Astrocyte of the hippocampus (primary cell): ENCODE measurements at places on chromosomes 4 and X.
A peak's percentile ranks its signal among the peaks of the same experiment; 100 is the strongest.

DNA sequence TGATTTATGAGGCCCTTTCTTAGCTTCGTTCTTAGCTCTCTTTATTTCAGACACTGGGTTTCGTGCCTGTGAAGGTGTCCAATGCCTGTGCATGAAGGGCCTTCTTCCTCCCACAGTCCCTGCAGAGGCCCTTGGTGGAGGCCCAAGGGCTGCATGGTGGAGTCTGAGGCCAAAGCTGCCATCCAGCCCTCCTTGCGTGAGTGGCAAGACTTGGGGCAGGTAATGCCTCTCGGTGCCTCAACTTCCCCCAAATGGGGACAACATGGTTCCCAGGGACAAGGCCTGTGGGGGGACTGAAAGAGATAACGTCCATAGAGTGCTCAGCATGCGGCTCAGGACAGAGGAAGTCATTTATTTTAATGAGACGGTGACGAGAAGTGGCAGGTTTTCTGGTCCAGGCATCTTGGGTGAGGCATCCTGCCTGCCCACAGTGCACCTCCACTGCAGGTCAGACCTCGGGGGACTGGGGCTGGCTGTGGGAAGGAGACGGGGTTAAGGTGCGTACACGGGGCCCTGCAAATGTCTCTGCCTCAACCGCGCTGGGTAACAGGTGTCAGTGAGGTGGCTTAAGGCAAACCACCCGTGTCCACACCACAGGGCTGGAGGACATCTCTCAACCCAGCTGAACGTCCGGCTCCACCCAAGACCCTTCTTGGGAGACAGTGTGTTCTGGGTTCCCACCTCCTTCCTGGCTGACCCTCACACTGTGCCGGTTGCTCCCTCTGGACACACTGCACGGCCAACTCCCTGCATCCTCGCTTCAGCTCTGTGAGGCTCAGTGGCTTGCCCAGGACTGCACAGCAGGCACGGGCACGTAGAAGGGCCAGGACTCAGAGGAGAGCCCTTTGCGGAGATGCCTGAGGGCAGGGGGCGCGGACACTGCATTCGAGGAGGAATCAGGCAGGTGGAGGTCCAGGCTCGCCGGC lies 50.5 kb downstream of the PSAPL1 start:
- no peak for DNase-seq

DNA sequence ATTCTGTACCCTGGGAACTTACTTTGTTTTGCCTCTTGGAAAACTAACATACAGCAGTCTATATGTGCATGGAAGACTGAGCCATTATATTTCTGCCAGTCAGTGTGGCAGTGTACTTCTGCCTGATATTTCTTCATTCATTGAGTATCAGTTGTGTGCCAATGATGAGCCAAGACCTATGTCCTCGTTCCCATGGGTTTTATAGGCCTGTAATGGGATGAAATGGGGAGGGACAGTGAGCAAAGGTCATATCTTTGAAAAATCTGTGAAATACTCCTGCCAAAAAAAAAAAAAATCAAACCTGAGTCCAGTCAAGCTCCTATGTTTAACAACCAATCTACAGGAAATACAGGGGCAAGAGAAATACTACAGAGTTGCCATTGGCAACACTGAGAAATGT lies 9.1 kb downstream of the NSD2 start:
- DNase-seq = no peak

- no peak for DNase-seq
Observed at GRCh38 chr4:158513256-158513655, 8.4 kb upstream of the RXFP1 start.

DNA sequence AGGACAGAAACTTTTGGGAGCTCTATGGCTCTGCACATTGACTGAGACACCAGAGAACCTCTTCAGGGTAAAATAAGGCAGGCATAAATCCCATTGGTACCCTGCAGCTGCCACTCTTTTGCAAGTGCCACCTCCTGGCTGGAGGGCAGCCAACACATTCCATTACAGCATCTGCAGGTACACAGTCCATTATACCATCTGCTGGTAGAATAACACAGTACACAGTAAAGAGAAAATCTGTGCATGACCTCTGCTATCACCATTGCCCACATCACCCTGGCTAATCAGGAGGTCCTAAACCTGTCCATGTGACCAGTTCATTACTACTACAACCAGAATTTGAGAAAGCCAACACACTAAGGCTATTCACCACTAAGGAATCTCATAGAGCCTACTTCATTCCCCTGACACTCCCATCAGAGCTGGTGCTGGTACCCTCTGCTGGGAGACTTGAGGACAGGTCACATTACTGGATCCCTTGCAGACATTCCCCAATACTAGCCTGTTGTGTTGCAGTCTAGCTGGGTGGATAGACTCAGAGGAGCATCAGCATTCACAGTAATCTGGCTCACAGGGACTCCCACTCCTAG lies 176.2 kb upstream of the TACR3 start:
- no peak for DNase-seq

DNA sequence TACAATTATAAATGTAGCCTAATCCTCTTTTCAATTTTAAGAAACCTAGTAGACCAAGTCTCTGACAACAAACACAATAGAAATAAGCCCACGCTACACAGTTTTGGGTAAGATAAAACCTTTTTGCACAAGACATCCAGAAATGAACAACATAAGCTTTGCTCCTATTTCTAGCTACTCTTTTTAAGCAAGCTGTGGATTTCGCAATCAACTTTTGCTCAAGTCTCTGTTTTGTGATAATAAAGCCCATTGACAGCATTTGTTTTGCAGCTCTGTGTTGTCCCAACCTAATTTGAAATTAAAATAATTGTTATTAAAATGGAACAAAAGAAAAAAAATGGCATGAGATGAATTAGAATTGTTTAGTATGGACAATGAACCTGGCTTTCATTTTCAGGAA lies 287.9 kb upstream of the PUDP start:
- no peak for DNase-seq

- peak; percentile 95 for DNase-seq
Observed at GRCh38 chr4:164536814-164537213, 217.1 kb upstream of the SMIM31 start.

- no peak for DNase-seq
Observed at GRCh38 chrX:119151051-119151380, 23.4 kb upstream of the KIAA1210 start.

DNA sequence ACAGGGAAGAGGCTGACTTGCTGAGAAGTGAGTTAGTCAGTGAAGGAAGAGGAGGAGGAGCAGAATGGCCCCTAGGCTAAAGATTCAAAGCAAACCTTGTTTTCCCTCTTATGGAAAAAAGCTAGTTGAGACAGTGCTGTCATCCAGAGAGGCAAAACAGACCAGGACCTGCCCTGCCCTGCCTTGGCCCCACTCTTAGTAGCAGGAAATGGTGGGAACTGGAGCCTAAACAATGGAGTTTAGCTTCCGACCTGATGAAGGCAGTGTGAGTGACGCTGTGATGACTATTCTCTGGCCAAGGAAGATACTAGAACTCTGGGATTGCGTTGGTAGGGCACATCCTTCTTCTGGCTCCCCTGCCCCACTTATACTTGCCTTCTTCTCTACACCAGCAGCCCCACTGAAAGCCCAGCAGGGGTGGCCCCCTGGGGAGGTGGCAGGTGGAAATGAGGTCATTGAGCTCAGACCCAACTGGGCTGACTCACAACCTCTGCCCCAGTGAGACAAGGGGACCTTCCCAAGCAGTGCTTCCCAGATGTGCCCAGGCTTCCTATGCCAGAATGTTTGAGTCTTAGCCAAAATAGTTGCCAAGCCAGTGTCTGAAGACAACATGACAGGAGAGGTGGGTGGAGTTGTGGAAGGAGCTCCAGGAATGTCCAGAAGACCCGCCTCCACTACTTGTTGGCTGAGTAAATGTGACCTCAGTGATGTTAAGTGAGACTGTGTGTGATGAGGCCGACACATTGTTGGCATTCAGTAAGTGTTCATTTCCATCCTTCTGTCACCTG lies 38.8 kb downstream of the MSN start:
- peak; percentile 77 for DNase-seq

DNA sequence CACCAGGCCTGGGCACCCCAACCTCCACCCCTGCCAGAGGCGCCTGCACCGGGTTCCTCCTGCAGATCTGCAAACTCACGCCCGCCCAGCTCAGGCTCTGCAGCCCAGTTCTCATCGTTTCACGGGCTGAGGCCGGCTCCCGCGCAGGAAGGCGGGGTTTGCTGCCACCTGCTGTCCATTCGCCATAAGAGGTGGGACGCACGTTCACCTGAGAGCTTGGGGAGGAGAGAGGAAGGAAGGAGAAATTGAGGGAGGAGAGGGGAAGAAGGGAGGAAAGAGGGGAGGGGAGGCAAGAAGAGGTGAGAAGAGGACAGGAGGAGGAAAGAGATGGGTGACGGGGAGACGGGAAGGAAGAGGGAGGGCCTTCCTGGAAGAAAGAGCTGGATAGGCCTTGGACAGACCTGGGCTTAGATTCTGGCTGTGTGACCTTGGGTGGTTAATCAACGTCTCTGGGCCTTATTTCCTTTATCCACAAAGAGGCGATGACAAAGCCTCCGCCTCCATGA lies 114.5 kb downstream of the ADRA2C start:
- peak; percentile 81 for DNase-seq

DNA sequence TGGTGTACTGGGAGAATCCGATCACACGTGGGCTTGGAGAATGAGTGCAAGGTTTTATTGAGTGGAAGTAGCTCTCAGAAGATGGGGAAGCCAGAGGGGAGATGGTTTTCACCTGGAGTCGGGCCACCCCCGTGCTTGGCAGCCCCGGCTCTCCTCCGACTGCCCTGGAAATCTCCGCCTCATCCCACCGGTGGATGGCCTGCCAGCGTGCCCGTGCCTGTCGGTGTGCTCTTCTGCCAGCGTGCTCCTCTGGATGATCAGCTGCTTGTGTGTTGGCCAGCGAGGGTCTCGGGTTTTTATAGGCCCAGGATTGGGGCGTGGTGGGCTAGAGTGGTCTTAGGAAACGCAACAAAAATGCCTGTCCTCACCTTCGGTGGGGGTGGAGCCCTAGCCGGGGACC lies 368.0 kb downstream of the FAT4 start:
- no peak for DNase-seq

GRCh38 chrX:40227125-40227524 lies 129.4 kb upstream of the BCOR start:
- DNase-seq = no peak

DNA sequence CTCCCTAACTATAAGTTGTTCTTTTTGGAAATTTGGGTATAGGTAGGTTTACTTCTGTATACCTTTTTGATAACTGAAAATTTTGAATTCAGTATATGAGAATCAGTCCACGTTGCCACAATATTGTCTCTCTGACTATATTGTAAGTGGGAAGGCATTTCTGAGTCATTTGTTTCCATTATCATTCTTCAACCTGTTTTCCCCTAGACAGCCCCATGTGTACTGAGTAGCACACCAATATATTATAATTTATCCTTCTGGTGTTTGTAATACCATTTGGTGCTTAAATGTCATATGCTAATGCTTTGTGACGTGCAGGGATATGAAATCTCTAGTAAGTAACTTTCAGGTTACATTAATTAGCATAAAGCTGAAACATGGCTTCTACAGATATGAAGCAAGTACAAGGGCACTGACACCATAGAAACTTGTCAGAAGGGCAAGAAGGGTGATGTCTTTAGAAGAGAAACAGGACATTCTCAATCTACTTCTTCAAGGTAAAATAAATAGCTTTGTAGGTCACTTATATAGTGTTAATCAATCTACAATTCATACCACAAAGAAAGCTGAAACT lies 27.7 kb downstream of the PAK3 start:
- DNase-seq = no peak

DNA sequence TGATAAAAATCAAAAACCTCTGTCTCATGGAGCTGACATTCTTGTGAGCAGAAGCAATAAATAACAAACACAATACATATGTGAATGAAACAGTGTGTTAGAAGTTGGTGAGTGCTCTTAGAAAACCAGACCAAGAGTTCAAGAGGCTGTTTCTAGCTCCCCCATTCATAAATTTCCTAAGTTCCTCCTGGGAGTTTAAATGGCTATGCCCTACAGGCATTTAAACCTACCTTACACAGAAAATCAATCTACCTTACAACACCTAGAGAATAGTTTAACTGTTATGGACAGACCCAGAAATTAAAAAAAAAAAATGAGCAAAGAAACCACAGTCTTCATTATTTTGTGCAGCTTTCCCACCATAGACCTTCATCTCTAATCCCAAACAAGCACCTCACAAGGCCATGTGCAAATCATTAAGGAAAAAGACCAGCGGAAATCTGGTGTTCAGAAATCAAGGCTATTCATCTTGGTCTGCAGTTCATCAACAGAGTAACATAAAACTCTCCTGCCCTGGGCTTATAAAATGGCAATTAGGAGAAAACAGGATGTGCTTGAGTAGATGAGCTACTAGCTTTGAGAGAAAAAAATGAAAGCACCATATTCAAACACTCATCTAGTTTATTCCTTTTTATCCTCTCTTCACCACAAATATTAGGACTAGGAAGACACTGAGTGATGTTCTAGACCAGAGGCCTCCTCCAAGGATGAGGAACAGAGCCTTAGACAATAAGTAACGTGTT lies 147.2 kb downstream of the SHROOM3 start:
- DNase-seq = no peak

GRCh38 chr4:11480683-11481082 lies 52.0 kb upstream of the HS3ST1 start:
- no peak for DNase-seq

GRCh38 chrX:153441296-153441695 lies 4.6 kb downstream of the TREX2 start:
- DNase-seq = no peak

DNA sequence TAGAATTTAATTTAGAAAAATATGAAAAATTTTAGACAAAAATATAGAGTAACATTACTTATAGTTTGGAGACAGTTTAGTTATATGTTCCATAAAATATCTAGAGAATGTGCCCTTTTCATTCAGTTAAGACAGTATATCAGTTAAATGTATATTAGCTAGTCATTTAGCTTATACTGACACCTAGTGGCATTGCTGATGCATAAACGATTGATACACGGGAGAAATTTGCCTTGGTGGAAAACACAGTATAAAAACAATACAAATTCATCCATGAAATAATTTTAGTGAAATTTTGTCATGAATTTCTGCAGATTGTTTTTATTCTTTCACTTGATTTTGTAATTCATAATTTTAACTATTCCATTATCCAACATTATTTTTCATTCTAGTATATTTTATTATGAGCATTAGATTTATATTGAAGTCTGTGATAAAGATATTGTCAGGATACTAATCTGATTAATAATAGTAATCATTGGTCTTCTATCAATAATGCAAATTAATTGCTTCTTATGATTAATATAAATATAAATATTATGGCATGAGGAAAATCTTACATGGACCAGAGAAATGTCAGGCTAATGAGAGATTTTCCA lies 219.0 kb downstream of the TLL1 start:
- peak; percentile 55 for DNase-seq

DNA sequence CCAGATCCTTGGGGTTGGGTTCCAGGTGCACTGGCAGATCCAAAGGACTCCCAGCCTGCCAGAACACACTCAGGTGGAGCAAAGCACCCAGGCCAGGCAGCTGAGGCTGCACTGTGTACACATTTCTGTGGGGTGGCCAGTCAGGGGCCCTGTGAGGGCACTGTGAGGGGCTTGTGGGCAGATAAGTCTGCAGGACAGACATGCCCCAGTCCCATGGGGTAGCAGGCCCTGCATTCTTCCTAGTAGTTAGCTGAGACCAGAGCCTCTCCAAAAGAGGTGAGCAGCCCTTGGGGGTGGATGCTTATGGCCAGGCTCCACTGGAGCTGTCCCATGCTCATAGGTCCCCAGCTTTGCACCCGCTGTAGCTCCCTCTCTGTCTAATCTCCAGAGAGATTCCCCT lies 7.6 kb downstream of the ETDB start:
- no peak for DNase-seq
